ENCODE measurements at places on chromosomes 3 and 15. TPM values are rescaled to one million over a fixed set of nuclear protein-coding genes. Genes with fewer than 3 reads are reported as not detected.

DNA sequence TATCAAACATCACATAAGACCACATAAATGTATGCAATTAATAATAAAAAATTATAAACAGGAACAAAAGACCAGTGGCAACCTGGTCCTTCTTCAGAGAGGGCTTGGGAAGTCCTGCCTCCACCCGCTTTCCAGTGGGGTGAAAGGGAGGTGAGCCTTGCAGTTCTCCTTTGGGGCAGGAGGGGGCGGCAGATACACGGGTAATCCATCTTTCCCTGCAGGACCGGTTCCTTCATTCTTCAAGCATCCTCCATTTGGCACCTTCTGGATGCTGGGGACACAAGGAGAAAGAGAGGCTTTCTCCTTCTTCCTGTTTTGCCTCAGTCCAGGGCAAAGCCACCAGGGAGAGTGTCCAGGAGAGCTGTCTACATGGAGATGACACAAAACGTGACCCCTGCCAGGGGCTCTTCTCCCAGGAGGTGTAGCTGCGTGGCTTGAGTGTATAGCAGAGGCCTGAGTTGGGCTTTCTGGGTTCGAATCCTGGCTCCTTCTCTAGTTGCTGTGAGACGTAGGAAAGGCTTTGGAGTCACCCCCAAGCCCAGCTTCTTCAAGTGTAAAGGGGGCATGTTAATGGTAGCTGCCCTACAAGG lies 23.2 kb downstream of the RPLP1 start:
- peak; percentile 62 for DNase-seq

The KLHL40 gene
- not detected for total RNA-seq

GRCh38 chr3:136982520-136983138 lies 24.8 kb downstream of the IL20RB start:
- DNase-seq, result peak; percentile 91

- peak; percentile 54 for DNase-seq
Observed at GRCh38 chr3:68666429-68667136, 265.8 kb downstream of the TAFA4 start.

DNA sequence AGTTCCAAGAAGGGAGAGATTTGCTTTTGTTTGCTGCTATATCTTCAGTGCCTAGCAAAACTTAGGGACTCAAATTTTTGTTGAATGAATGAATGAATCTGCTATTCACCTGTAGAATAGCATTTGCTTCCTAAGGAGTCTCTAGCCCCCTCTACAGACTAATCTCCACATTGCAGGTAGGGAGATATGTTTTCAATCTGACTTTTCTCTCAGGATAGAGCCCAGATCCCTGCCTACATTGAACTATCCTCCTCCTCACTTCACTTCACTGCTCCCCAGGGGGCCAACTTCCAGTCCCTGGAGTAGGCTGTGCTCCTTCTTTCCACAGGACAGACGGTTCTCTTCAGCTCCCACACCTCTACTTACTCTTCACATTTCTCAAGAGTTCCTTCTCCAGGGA lies 81.9 kb upstream of the PTX3 start:
- peak; percentile 46 for DNase-seq

GRCh38 chr3:69805491-69805890 lies 66.2 kb downstream of the MITF start:
- DNase-seq, result no peak

DNA sequence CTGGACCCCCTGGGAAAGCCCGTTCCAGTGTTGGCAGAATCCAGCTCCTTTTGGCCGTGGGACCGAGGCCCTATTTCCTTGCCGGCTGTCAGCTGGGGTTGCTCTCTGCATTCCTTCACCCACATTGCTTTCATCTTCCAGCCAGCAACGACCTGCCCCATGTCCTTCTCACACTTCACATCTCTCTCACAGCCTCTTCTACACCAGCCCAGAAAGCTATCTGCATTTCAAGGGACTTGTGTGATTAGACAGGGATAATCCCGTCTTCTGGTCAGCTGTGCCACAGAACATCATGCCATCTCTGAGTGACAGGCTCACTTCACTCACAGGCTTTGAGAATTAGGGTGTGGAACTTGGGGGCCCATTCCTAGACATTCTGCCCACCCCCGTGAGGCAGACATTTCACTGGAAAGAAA lies 16.4 kb downstream of the EFCC1 start:
- DNase-seq, result no peak

GRCh38 chr3:17982211-17982880 lies 239.9 kb upstream of the TBC1D5 start:
- no peak for DNase-seq

DNA sequence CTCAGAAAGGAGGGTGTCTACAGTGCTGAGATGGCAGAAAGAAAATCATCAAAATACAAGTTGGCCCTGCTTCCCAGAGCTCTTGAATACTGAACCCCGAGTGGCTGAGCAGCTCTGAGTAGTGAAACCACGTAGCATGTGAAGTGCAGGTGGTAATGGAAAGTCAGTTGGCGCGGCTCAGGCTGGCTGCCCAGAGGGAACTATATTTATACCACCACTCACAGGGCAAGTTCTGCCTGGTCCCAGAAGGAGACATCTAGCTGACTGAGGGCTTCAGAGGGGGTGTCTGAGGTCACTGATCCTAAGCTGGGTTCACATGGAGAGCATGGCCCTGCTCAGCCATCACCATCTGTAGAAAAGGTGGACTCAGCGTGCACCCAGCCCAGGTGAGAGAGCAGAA lies 129.6 kb upstream of the AGBL1 start:
- no peak for DNase-seq

GRCh38 chr3:81761904-81762580 lies 597 bp upstream of the GBE1 start:
- peak; percentile 17 for DNase-seq

GRCh38 chr3:194422188-194422587 lies 23.1 kb upstream of the GP5 start:
- DNase-seq, result peak; percentile 55

The GOLGA8J gene
- not detected for total RNA-seq

GRCh38 chr3:43128464-43128863 lies 22.6 kb upstream of the POMGNT2 start:
- no peak for DNase-seq

- DNase-seq, result peak; percentile 95
Observed at GRCh38 chr15:68620721-68621527, 42.1 kb downstream of the CORO2B start.

GRCh38 chr3:9401986-9402385 lies 4.6 kb downstream of the SETD5 start:
- no peak for DNase-seq

The SETMAR gene
- 11.3 TPM for total RNA-seq

The BCHE gene
- total RNA-seq, result 1.6 TPM

GRCh38 chr3:126147147-126147931 lies 33.0 kb downstream of the ALDH1L1 start:
- DNase-seq, result no peak

The SLCO2A1 gene
- 0.43 TPM for total RNA-seq

- DNase-seq, result no peak
Observed at GRCh38 chr3:53778153-53778552, 68.1 kb downstream of the CHDH start.

- no peak for DNase-seq
Observed at GRCh38 chr3:190912736-190913135, 50.2 kb upstream of the GMNC start.

DNA sequence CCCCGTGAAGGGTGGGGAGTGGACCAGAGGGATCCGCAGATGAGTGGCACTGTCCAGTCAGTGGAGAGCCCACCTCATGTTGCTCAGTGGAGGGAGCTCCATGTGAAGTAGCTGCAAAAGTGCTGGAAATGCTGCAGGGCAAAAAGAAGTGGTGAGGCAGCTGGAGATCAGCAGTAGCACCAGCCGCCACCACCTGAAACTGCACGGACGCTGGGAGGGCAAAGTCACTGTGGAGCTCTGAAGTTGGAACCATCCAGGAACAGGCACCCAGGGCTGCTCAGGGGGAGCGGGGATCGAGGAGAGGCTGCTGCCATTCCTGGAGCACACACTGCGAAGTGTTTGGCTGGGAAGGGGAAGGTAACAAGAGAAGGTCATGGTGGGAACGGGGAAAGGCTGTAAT lies 6.4 kb upstream of the ALDH1L1 start:
- no peak for DNase-seq

DNA sequence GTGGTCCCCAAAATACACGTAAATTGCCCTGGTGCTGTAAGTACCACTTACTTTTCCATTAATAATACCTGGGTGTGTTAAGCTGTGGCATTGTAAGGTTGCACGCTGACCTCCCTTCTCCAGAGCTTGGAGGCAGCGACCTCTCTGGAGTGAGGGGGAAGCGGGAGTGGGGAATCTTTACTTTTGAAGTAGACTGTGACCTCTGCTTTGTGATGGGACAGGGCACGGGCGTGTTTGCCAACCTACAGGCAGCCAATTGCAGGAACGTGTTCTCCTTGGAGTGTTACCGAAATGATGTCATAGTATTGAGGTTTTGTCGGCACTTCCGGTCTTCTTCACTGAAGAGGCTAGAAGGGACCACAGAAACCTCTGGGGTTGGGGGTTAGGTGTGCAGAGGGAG lies 227.3 kb upstream of the C2CD4B start:
- peak; percentile 28 for DNase-seq

DNA sequence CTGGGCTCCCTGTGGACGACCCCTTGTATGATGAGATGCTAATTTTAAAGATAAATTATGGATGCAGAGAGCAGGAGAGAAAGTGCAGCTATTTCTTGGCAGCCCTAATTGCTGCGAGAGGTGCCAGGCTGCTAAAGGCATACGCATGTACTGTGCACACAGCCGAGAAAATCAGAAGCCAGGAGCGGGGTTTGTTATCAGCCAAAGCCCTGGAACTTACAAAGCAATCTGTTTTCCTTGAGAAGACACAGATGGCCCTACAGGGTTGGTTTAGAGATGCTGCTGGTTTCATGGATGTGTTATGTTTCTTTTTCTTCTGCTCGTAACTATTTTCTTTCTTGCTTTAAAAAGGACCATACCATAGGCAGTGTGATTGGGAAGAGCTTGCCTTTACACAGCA lies 11.7 kb upstream of the CCK start:
- no peak for DNase-seq

GRCh38 chr15:65399001-65399706 lies 21.4 kb upstream of the IGDCC3 start:
- DNase-seq, result no peak

DNA sequence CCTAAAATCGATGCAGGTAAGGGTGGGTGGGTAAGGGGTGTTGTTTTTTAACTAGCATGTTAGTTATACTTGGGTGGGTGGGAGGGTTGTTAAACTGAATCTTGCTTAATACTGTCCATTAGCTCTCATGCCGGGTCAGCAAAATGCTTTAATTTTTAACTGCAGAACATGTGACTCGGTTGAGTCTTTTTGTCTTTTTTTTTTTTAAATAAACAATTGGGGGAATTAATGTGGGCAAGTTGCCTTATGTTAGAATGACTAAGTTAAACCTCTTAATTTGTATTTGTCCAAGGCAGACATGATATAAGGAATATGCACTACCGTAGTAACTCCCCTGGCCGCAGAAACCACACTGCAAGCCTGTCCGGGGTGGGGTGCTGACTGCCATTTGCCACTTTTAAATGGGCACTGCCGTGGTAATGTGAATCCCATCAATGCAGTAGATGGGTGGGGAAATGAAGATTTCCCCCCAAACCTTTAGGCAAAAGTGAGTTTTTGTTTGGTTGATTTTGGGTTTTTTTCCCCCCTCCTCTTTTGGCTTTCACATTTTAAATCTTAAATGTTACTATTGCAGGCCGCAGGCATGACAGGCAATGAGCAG lies 54.3 kb upstream of the CCR4 start:
- no peak for DNase-seq

DNA sequence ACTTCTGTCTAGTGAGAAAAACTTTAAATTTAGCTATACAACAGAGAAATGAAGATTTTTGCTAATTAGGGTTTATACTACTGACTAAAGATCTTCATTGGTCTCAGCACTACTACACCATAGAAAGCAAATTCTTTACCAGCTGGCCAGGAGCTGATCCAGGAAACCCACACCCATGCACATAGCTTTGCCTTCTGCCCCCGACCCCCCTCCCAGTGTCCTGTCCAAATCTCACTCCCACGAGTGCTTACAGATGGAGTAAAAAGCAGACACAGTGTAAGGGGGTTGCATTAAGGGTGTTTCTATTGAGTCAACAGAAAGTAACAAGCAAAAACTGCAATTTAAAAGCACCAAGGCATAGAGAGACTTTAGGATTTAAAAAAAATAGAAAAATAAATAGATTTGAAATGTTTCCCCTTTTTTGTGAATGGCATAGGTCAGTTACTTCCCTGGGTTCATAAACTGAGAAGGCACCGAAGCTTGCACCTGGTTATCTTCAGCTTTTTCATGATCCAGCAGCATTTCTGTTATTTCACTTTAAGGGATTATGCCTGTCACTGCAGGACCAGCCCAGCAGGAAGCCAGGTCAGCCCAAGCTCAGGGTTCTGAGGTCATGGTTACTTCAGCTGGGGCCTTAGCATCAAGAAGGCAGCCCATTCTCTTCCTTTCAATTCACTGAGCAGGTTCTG lies 124.3 kb downstream of the CTNNB1 start:
- no peak for DNase-seq

DNA sequence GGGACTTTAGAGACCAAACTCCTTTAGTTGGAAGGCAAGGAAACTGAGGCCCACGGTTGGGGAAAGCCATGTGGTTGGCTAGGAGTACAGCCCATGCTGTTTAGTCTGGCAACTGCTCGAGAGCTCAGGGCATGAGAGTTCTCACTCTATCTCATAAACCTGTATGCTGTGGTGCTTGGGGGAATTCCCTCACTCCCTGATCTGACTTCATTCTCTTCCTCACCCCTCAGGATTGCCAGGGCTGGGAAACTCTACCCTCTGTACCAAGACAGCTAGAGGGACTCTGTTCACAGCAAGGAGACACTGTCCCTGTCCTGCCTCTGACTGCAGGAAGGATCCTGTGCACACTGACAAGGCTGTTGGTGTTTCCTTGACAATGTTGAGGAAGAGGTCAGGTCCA lies 230.2 kb downstream of the ZNF621 start:
- DNase-seq, result no peak
